ENCODE measurements at places on chromosomes 1 and 21. TPM values are rescaled to one million over a fixed set of nuclear protein-coding genes. Genes with fewer than 3 reads are reported as not detected.

DNA sequence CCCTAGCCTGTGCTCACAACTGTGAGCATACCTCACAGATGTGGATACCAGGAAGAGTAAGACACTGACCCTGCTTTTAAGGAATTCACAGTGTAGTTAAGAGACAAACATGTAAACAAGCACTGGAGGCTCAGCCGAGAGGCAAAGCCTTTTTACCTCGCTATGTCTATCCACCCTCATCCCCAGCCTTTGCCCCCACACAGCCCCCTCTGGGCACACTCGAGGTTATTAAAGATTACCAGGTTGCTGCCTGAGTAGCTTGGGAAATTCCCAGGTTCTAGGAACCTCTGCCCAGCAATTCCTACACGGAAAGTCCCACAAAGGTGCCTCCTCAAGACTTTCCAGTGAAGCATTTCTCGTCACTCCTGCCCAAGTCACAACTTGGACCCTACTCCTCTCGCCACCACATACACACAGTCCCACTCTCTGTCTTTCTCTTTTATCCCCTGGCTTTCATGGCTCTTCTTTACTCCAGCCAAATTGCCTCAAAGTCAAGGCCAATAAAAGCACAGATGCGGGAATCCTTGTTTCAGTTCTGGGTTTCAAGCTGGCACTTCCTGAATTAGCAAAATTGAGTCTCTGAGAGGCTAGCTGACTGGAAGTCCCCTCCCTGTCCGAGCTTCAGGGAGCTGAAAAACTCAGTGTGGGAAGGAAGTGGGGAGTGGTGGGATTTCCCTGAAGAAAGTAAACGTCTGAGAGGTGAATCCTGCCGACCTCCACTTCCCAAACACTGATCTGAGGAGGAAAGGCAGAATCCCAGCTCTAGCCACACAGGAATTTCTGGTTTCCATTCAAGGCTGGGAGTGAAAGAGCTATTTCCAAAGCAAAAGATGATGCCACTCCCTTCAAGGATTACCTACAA is 7.6 kb downstream of the DENND2D start:
- no peak for DNase-seq

- DNase-seq: no peak
Measured at GRCh38 chr1:92910081-92910480, 51.2 kb downstream of the DIPK1A start.

- DNase-seq: no peak
Measured at GRCh38 chr21:42581336-42581992, 67.8 kb downstream of the SLC37A1 start.

GRCh38 chr1:46315669-46316403 is 12.3 kb downstream of the UQCRH start:
- no peak for DNase-seq

DNA sequence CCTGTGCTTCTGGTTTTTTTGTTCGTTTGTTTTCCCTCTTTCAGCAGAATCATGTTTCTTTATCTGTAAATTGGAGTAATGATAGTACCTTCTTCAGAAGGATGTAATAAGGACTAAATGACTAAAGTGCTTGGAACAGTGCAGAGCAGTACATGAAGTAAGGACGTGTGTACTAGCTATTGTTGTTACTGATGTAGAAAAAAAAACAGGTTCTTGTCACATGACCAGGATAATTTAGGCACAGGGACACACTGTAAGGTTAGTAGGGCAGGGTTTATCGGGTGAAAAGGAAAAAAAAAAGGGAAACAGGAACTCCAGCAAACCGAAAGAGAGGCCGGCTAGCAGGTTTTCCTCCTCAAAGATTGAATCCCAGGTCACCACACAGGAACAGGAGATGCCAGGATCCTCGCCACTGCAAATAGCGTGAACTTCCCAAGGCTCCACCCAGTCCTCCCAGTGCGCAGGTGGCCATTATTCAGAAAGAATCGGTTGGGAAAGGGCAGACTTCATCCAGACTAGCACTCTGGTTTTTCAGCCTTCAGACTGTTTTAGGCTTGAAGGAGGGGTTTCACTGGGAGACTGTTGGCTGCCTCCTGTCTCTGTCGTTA is 63.8 kb upstream of the PRRC2C start:
- no peak for DNase-seq

DNA sequence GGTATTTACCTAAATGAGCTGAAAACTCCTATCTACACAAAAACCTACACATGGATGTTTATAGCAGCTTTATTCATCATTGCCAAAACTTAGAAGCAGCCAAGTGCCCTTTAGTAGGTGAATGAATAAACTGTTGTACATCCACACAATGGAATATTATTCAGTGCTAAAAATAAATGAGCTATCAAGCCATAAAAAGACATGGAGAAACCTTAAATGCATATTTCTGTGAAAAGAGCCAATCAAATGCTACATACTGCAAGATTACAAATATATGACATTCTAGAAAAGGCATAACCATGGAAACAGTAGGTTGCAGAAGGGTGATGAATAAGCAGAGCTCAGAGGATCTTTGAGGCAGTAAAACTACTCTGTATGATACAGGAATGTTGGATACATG is 23.3 kb downstream of the ABCB10 start:
- DNase-seq: no peak

DNA sequence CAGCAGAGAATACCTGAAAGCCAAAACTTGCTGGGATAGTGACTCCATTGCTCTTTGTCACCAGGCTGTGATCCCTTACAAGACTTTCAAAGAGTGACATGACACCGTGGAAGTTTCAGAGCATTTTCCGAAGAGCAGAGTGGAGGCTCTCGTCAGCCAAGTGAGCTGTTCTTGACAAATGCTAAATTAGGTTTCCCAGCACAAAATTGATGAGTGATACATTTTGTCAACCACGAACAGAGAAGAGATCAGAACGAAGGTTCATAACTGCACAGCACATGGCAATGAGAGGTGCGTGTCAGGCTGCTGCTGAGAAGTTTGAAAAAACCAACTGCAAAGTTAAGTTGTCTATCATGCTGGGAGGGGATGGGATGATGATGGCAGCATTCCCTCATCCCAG is 184.4 kb upstream of the C1orf174 start:
- DNase-seq: no peak

DNA sequence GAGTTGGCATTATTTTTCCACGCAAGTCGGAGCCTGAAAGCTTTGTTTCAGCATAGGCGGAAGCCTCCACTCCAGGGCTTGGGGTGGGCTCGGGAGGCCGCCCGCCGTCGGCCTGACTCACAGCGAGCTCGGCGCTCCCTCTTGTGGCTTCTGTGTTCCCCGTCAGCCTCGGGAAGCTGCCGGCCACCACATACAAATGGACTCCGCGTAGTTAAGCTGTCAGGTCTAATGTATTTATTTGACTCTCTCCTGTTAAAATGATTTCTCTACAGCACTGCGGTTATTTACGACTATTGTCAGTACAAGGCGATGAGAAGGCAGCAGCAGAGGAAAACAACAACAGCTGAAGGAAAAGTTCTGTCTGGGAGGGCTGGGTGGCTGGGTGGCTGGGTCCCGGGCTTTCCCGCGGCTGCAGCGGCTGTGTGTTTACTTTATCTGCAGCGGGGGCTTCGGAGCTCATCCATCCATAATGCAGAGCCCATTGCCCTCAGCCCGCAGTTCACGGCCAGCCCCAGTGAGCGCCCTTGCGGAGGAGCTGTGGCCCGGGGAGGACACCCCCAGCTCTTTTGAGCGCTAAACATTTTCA is 375.7 kb upstream of the CAMK1G start:
- peak; percentile 73 for DNase-seq

DNA sequence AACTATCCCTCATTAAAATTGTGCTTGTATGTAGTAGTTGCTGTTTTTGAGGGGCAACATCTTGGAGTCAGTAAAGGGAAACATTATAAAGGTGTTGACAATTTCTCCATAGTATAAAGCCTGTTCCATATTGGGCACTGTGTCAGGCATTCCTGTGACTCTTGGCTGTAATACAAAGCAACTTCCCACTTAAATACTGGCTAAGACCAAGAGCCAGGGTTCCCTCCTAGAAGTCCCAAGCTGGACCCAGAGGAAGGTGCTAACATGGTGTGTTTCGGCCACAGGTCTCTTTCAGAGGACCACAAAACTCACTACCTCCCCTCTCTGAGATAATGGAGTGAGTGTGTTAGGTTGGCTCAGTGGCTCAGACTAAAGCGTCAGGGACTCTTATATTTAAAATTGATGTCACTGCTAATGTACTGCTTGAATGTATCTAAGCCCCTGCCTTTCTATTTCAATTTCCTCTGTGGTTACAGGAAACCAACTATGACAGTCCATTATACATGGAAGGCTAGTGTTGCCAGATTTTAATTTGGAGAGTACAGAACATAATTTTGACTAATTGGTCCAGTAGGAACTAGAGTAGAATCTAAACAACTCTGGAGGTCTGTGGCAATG is 74.7 kb upstream of the RGL1 start:
- DNase-seq: no peak

- DNase-seq: no peak
Measured at GRCh38 chr21:32140151-32140550, 138.7 kb downstream of the MIS18A start.

DNA sequence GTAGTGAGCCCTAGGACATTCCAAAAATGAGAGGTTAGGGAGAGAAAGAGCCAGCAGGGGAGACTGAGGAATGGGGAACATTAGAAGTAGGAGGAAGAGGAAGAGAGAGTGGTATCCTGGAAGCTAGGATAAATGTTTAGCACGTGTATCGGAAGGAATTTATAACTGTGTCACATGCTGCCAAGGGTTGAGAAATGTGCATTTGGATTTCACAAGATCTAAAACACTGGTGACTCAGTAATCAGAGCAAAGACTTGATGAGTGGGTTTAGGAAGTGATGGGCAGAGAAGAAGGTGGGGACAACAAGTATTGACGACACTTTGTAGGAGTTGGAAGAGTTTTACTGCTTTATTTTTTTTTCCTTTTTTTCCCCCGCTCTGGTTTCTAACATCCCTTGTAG is 193.9 kb downstream of the FMN2 start:
- DNase-seq: no peak

DNA sequence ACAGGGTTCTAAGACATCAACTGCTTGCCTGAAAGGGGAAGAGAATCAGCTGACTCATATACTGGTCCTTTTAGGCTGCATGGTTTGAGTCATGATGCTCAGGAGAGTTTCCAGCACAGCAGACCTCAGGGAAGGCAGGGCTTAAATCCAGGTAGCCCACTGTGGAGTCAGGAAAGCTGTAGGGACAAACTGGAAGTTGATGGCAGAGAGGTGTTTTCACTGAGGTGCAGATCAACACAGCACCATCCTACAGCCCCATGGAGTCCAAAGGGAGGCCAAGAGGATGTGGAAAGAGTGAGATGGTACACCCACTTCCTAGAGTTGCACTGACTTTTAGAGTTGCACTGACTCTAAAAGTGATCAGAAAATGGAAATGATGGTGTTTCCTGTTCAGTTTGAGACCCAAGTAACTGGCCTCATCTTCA is 252.4 kb upstream of the DUSP10 start:
- no peak for DNase-seq

- no peak for DNase-seq
Measured at GRCh38 chr1:19343617-19344350, 31.7 kb downstream of the SLC66A1 start.

DNA sequence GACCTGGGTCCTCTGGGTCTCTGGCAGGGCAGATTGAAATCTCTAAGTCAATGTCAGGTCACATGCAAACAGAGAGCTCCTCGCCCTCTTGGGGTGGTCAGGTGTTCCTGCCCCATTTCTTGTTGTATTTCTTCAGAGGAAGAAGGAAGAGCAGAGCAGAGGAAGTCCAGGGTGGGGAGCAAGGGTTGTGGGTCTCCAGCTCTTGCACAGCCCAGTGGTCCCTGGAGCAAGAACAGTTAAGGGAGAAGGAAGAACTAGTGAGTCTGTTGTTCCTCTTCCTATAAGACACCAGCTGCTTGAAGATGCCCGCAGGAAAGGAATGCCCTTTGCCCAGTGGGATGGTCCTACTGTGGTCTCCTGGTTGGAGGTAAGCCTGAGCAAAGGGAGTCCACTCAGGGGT is 26.3 kb downstream of the MYOG start:
- no peak for DNase-seq

DNA sequence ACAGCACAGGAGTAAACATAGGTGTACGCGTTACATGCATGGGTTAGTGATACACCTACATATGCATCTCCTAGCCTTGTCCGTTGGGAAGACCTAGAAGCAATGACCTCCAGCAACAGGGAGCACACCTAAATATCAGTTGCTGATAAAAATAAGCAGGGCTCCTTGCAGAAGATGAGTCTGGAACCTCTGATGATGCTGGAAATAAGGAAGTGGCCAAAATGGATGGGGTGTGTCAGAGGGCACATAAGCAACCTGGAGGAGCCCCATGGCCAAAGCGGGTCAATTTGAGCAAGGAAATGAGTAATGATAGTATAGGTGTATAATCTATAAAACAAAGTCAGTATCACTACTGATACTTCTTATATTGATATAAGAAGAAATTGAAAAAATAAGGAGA is 13.7 kb downstream of the ADARB1 start:
- DNase-seq: no peak

DNA sequence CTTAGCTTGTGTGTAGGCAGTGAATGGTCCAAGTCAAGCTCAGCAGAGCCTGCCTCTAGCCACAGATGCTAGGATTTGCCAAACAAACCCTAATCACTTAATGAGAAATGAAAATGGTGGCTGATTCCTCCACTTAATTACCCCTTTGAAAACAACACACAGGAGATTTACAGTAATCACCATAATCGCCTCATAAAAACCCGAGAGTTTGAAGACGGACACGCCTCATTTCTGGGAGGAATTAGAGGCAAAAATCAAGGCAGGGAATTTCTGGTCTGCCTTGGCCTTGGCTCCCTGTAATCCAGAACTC is 16.3 kb upstream of the FOXE3 start:
- no peak for DNase-seq

GRCh38 chr1:67468066-67468718 is 38.0 kb upstream of the SERBP1 start:
- DNase-seq: no peak

- DNase-seq: no peak
Measured at GRCh38 chr1:220338759-220339158, 66.5 kb upstream of the RAB3GAP2 start.

DNA sequence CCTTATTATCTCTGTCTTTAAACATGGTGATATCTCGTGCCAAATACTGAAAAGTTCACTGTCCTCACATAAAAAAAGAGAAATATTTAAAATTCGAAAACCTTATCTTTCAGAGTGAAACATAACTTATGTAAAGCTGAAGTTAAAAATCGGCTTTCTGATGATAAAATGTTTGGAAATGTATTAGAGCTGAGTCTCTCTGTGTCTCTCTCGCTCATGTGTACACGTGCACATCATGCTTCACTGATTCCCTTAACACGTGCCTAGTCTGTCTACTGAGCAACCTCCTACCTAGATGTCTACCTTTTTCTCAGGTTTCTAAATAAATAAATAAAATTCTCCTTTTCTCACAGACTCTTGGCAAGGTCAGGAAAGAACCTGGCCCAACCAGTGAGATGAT is 17.1 kb downstream of the HHIPL2 start:
- no peak for DNase-seq

DNA sequence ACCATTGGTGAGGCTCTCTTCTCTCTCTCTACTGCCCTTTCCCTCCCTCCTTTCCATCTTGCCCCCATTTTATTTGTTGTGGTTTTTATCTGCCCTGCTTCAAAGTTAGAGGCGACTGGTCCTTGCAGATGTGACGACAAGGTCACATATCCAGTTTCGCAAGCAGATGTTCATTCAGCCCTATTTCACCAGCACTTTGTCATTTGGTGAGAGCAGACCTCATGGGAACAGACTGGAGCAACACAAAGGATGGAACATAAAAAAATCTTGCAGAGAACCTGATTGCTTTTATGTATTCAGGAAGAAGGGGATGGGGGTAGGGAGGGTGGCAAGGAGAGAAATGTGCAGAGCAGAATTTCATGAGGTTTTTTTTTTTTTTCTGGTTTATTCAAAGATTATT is 84.3 kb downstream of the ELAVL4 start:
- no peak for DNase-seq

The FLG2 gene
- total RNA-seq: not detected

The PDC gene
- not detected for total RNA-seq

The NEXN gene
- 7.5 TPM for total RNA-seq

The LCE1D gene
- not detected for total RNA-seq

The LAMC2 gene
- 3.6 TPM for total RNA-seq

Measured in body of pancreas (tissue), 4 donors.